D341Med (cell line): ENCODE measurements at places on chromosomes 7 and 10.

- no peak for DNase-seq
Observed at GRCh38 chr7:8109196-8110022, 140.8 kb downstream of the GLCCI1 start.

GRCh38 chr10:84825330-84825729 lies 496.9 kb downstream of the CCSER2 start:
- DNase-seq, result no peak

DNA sequence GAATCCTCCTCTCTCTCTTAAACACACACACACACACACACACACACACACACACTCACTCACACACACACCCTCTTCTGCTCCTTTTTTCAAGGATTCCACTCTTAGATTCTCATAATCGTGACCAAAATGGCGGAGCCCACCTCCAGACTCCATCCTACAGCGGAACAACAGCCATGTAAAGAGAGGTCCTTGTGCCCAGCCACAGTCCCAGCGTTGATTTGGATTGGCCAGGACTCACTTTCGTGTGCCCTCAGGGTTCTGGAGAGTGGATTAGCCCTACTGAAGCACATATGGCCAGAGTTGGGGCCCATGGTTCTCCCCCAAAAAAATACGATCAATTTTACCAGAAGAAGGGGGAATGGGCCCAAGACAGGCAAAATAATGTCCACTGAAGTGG lies 90.2 kb upstream of the SMNDC1 start:
- no peak for DNase-seq

DNA sequence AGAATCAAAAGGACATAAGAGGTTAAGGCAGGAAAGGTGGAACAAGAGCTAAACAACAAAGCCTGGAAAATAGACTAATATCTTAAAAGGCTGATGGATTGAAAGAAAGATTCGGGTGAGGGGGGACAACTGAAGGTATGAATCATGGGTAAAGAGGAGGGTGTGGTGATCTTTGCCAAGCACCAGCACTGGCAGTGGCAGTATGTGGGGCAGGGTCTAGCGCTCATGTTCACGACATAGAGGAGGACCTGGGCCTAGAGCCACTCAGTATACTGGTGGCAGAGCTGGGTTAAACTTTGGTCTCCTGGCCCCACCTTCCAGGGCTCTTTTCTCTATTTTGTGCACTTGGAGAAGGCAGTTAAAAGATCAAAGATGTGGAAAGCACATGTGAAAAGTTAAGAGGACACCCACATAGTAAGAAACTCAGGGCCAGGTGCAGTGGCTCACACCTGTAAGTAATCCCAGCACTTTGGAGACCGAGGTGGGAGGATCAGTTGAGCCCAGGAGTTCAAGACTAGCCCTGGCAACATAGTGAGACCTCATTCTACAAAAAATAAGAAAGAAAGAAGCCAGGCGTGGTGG lies 40.5 kb upstream of the MMD2 start:
- no peak for DNase-seq
